ENCODE measurements at places on chromosomes 5 and 9. TPM values are rescaled to one million over a fixed set of nuclear protein-coding genes. Genes with fewer than 3 reads are reported as not detected.

The EIF4E1B gene
- not detected for total RNA-seq

The RNF14 gene
- 66.0 TPM for total RNA-seq

The SPATA24 gene
- total RNA-seq, result 4.7 TPM

The LAMC3 gene
- 2.1 TPM for total RNA-seq
